ENCODE measurements at places on chromosomes 6 and 20.
A peak's percentile ranks its signal among the peaks of the same experiment; 100 is the strongest.

DNA sequence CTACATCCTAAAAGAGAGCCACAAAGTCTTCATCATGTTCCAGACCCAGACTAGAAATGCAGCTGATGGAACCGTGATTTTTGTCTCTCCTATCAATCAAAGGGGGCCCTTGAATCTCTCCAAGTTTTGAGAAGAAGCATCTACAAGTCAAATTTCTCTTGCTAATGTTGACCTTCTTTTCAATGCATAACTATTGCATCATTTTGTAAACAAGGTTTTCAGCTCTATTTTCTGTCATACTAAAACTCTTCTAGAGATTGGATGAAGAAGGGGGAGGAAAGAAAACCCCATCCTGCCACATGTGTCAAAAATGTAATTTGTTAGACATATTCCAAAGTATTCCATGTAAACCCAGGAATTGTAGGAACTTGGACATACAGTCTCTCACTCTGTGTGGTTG, 169.2 kb downstream of the LMBRD1 start:
- DNase-seq, result no peak

GRCh38 chr20:32429343-32429742, 71.2 kb downstream of the ASXL1 start:
- DNase-seq, result no peak

DNA sequence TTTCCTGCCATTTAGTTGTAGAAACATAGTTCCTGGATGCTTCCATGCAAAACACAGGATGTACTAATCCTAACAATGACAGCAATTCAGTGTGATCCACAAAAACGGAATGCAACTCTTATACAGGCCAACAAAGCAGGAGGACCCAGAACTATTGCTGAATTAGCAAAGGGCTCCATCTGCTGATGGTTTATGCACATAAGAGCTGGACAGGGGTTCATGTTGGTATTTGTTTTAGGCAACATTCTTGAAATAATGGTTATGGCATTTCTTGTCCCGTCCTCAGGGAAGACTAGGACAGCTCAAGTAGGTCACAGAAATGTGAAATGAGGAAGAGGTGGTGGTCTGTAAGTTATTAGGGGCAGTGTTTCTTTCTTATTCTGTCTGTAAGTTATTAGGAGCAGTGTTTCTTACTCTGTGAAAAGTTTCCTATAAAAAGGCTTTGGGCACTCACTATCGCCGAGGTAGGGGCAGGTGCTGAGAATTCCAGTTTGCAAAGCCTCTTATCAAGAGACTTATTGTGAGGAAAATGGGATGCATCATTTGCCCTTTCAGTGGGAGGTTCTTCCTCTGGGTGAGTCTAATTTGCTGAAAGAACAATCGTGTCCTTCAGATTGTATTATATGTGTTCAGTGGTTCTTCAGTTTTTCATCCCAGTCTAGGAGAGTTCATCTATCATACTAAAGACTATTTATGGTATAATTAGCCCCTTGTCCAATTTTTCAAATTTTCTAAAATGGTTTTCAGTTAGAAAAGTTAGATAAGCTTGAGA, 171.1 kb downstream of the MCHR2 start:
- peak; percentile 85 for DNase-seq

- DNase-seq, result no peak
Observed at GRCh38 chr6:57250348-57250747, 28.2 kb upstream of the RAB23 start.

DNA sequence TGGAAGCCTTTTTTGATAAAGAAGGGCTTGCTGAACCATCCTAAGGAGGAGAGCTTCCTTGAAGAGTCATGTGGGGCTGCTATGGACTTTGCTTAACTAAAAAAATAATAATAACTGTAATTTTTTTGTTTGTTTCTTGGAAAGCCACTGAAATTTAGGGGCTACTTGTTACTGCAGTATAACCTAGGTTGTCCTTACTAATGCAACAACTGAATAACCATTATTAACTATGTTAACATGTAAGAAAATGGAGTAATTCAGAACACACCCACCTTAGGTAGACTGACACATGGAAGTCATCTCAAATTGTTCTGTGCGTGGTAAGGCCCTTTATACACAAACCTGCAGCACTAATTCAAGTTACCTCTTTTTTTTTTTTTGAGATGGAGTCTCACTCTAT, 90.9 kb upstream of the SOX4 start:
- DNase-seq, result no peak

- no peak for DNase-seq
Observed at GRCh38 chr20:13297147-13297899, 76.2 kb downstream of the ISM1 start.

DNA sequence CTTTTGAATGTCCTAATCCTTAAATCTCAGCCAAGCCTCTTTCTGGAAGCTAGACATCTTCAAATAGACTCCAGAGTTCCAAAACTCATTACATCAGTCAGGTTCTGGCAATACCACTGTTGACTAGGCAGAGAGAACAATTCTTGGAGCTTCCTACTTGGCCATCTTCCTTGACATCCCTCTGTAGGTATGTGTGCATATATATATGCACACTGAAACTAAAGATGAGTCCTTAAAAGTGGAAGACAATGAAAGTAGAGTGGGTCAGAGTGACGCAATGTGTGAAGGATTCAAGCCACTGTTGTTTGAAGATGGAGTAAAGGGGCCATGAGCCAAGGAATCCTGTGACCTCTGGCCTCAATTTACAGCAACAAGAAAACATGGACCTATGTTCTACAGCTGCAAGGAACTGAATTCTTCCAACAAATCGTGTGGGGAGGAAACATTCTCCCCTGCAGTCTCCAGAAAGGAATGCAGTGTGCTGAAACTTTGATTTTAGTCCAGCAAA, 18.7 kb upstream of the DUSP22 start:
- DNase-seq, result no peak

DNA sequence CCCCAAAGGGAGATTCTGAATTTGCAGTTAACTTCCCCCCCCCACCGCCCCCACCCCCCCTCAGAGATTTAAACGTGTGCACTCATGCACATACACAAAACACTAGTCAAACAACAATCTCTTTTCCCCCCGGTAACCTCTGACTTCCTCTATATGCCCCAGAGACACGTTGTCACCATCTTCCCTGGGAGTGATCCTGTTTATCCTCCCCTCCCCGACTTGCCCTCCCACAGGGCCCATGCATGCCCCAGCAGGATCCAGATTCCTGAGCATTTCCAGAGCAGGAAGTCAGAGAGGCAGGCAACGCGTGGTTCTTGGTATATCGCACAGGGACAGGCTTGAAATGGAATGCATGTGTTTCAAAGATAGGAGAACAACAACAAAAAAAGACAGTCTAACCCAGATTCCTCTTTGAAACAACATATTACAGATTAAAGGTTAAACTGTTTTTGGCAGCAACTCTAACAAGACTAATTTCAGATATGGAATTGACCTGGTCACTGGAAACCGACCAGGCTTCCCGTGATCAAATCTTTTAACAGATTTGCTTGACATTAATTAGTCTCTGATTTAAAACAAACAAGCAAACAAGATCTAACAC, 1.3 kb downstream of the BLCAP start:
- DNase-seq, result peak; percentile 97

DNA sequence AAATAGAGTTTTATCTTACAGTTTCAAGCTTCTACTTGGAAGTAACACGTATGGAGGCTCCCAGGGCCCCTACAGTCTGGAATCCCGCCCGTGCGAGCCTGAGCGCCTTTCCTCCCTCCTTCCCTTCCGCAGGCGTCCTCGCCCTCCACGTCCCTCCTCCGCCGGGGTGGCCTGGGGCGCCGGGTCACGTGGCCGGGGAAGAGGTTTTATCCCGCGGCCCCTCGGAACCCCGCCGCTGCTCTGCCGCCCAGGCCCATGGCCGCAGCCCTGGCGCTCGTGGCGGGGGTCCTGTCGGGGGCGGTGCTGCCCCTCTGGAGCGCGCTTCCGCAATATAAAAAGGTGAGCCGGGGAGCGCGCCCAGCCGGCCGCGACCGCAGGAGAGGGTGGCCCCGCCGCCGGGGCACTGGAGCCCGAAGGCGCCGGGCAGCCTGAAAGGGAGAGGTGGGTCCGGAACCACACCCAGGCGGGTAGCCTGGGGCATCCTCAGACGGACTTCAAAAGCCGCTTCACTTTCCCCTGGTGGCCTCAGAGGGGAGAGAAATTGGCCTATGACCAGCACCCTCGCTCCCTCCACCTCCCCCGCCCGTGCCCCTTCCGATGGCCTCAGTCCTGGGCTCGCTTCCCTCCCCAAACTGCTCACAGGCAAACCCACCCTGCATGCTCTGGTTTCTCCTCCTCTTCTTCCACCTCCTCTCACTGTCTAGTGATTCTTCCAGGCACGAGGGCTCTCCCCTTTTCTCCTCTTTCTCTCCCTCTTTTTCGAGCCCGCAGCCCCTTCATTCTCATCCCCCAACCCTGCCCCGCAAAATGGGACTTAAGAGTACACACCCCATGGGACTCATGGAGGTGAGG, at the start of gene CLPSL2:
Gene CLPSL2 (plus strand): TSS at position 235 of the 852 bp plus-strand sequence. CDS start 21 bp downstream, at position 256.
- DNase-seq, result no peak

DNA sequence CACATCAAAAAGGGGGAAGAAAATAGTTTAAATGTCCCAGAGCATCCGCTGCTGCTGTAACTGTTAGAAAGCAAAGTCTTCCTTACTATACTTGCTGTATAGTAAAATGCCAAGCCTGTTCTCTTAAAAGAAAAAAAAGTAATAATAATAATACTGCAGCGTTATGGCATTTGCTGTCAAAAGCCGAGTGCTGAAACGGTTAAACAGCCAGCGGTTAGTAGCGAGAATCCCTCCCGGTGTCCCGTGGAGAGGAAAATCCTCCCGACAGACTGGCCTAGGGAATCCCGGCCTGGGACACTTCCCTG, 19.5 kb upstream of the NFATC2 start:
- DNase-seq, result no peak

DNA sequence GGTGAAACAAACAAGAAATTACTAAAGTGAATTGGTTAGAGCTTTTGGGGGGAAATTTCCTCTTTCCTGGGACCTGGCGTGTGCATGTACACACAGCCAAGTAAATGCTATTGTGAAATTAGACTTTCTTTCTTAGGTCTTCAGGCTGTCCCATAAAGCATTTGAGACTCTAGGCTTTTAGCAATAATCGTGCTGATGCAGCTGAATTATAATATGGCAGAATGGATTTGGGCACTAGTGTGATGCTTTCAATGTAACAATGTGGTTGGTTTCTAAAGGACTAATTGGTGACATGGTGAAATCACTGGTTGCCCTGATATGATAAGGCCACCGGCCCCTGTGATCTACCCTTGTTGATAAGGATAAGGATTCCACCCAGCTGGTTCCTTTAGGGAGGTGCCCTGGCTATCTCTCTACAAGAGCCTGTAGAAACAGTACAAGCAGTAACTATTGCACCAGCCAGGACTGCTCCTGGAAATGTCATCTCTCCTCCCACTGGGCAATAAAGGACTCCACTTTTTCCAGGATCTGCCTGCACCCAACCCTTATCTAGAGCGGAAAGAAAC, 164.1 kb downstream of the TFAP2A start:
- DNase-seq, result no peak

- DNase-seq, result no peak
Observed at GRCh38 chr6:85458184-85458583, 8.3 kb downstream of the NT5E start.

- no peak for DNase-seq
Observed at GRCh38 chr6:142758629-142759025, 186.3 kb downstream of the HIVEP2 start.

GRCh38 chr6:17281100-17281496, at the start of gene RBM24:
Gene RBM24 (plus strand): TSS chr6:17281361. CDS start chr6:17281582, 221 bp downstream.
- peak; percentile 77 for DNase-seq

- peak; percentile 2 for DNase-seq
Observed at GRCh38 chr6:68279793-68280557, 355.1 kb upstream of the ADGRB3 start.

- DNase-seq, result peak; percentile 9
Observed at GRCh38 chr20:45630371-45630770, 713 bp downstream of the WFDC9 start.

- peak; percentile 48 for DNase-seq
Observed at GRCh38 chr6:52155791-52156576, 30.2 kb upstream of the IL17A start.

- peak; percentile 41 for DNase-seq
Observed at GRCh38 chr20:50580016-50580747, 70.0 kb downstream of the PTPN1 start.

- no peak for DNase-seq
Observed at GRCh38 chr6:111743862-111744692, 129.2 kb downstream of the FYN start.

- DNase-seq, result peak; percentile 85
Observed at GRCh38 chr20:38452880-38453624, 17.9 kb upstream of the SNHG17 start.

- no peak for DNase-seq
Observed at GRCh38 chr6:20438462-20439070, 36.9 kb downstream of the E2F3 start.

GRCh38 chr6:13216236-13217014, 111.9 kb downstream of the TBC1D7 start:
- peak; percentile 12 for DNase-seq

DNA sequence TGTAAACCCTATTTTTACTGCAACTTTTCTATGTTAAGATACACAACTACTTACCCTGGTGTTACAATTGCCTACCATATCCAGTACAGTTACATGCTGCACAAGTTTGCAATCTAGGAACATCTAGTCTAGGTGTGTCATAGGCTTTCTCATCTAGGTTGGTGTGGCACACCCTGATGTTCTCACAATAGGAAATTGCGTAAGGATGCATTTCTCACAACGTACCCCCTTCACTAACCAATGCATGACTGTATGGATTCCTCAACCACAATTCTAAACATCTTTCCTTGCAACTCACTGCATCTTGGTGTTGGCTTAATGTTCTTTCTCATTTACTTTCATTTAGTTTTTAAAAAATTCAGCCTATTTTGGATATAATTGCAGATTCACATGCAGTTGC, 31.6 kb downstream of the GJA10 start:
- peak; percentile 97 for DNase-seq

- DNase-seq, result peak; percentile 65
Observed at GRCh38 chr6:35365594-35366203, 23.3 kb downstream of the PPARD start.

GRCh38 chr6:126117251-126117650, 130.9 kb downstream of the TRMT11 start:
- DNase-seq, result no peak

- peak; percentile 59 for DNase-seq
Observed at GRCh38 chr6:108497883-108498282, 62.8 kb upstream of the FOXO3 start.

DNA sequence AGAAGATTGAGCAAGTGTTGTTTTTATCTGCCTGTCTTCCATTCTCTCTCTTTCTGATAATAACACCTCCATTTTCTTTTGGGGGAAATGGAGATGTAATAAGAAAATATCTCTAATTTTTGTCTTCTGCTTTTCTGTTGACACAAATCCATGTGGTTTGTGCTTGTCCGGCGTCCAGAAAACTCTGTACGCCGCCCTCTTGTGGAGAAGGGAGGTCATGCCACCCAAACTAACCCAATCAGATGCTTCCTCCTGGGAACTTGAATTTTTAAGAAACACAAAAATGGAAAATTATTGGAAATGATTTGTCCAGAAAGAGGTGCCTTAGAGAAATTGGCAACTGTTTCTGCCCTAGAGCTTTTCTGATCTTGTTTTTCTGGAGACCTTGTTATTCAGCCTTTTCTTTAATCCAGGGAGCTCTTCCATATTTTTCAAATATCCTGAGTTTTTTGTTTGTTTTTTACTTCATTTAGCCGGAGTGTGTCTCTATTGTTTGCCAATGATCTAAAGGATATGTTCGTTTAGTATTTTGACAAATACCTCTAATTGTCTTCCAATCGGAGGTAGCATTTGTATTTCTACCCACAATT, 17.8 kb upstream of the FNDC1 start:
- DNase-seq, result peak; percentile 67

Measured in epithelial cell of esophagus (primary cell).